ENCODE measurements at places on chromosomes 2 and 18.

DNA sequence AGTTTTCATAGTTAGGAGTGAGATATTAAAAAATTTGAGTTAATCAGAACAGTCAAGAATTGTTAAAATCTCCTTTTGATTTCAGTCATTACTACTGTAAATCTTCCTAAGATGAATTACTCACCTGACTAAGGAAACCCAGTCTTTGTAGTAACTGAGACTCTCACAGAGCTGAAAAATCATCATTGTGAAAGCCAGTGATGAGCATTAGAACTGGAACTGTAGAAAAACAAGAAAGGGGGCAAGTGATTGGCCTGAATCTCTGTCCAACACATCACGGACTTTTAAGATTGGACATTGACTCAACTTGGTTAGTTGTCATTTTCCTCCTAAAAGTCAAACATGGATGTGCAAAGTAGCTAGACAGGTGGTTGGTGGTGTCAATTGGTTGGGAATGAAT lies 21.9 kb downstream of the SETBP1 start:
- no peak for DNase-seq

DNA sequence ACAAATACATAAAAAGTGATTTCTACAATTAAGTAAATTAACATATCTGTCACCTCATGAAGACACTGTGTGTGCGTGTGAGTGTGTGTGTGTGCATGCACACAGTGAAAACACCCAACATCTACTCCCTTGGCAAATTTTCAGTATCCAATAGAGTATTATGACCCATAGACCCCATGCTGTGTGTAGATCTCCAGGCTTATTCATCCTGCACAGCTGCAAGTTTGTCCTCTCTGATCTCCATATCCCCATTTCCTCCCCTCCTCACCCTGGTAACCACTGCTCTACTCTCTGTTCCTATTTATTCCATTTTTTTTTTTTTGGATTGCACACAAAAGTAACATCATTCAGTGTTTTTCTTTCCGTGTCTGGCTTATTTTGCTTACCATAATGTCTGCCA lies 391.0 kb downstream of the SOX11 start:
- DNase-seq: no peak

DNA sequence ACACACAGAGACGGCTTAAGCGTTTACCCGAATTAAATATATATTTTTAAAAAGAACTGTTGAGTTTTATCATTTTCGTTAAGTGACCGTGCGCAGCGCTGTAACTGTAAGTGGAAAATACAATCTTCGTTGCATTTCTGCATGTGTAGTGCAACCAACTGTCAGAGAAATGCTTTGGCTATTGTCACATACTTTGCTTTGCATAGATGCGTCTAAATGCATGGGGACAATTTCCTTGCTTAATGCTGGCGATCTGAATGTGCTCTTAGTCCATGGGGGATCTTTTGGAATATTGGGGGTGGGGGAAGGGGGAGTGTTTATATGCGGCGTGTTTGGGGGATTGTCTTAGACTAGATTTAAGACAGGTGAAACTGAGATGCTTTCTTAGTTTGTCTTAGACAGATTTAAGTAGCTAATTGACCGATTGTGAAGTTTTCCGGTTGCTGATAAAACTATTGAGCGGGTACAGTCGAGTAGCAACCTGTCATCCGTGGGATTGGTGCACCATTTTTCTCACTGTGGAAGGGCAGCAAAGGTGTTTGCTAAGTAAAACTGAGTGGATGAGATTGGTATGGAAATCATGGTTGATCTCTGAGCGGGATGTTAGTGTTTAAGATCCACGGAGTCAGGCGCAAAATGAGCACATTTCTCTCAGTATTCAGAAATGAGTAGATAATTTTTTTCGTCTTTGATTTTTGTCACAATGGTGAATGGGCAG lies 476 bp downstream of the VSNL1 start:
- no peak for DNase-seq

DNA sequence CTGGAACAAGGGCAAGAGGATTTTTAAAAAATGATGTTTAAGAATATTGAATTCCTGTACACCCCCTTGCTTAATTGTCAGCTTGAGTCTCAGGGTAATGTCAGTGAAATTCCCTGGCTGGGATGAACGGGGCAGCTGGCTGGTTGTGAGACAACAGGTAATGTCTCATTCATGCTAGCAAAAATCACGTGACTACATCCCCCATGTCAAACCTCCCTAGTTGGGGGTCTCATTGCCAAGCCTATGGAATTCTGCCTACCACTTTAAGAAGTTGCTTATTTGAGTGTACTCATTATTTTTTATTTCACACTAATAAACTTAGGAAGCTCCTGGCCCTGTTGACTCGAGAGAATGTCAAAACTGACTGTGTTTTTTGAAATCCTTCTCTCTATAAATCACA lies 218.3 kb downstream of the ICOS start:
- DNase-seq: no peak
